ENCODE measurements at places on chromosomes 3 and 15. TPM values are rescaled to one million over a fixed set of nuclear protein-coding genes. Genes with fewer than 3 reads are reported as not detected.

SEC61A1 gene
- polyA plus RNA-seq, result 177 TPM

EIF2A gene
- polyA plus RNA-seq, result 163 TPM

SEMA3F gene
- 78.1 TPM for polyA plus RNA-seq

LRTM1 gene
- not detected for polyA plus RNA-seq

HYKK gene
- polyA plus RNA-seq, result 8.6 TPM

GOLGA8T gene
- polyA plus RNA-seq, result 1.4 TPM

- DNase-seq, result no peak
Observed at GRCh38 chr15:83844742-83845141, 190.8 kb downstream of the ADAMTSL3 start.

DNA sequence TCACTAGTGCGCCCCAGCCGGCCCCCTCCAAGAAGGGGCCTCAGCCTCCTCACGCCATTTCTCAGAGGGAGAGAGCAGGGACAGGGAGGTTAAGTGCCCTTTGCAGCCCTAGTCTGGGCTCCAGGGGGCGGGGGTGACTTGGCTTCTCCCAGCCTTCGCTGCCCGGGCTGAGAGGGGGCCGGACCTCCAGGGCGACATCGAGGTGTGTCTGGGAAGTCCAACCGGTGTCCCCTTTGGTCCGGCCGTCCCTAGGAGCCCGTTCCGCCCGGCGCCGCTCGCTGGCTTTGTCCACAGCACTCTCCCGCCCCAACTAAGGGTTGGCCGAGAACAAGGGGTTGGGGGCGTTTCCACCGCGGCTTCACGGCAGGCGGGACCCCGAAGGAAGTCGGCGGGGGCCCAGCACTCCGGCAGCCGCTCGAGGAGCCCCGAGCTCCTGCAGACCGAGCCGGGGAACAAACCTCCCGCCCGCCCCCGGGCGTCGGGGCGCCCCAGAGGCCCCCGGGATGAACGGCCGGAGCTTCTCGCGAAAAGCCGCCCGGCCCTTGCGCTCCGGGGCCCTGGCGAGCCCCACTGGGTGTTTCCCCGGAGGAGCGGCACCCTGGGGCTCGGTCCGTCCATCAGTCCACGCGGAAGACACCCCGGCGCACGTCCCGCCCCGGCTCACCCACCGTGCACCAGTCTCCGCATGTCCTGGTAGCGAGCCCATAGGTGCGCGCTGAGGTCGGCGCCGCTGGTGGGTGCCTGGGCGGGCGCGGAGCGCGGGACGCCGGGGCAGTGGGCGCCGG is 627 bp downstream of the NT5DC2 start:
- no peak for DNase-seq

DNA sequence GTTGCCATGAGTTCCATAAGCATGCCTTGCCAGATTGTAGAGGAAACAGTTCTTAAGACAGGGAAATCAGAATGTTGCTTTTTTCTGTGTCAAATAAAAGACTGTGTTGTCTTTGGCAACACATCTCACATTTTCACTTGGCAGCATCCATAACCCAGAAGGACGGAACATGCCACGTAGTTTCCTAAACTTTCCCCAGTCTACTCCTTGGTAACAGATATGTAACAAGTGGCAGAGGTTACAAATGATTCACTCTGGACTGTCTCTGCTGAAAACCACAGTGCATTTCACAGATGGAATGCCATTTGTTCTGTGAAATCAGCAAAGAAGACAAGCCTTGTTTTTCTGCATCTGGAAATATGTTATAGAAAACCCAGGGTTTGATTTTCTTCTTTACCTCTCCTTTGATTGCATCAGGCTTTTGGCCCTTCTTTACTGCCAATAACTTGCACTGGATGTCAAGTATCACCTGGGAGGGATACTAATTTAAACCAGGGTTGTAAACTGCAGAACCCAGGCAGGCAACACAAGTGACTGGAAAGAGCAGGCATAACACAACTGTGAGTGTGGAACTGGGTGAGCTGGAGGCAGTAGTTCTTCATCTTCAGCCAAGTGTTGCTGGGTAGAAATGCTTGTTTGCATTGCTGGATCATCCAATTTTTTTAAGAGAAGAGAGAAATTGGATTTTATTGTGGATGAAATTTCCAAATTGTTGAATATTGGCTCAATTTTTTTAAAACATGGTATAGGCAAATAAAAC is 124.4 kb upstream of the FOXB1 start:
- DNase-seq, result no peak

GRCh38 chr3:25091934-25092333 is 336.1 kb upstream of the RARB start:
- DNase-seq, result no peak

GRCh38 chr3:109939817-109940216 is 602.5 kb upstream of the DPPA4 start:
- no peak for DNase-seq

GRCh38 chr15:52392008-52392687 is 96.5 kb upstream of the MYO5C start:
- DNase-seq, result no peak

- DNase-seq, result no peak
Observed at GRCh38 chr3:18812316-18812715, 336.0 kb upstream of the KCNH8 start.

GRCh38 chr3:107367353-107367752 is 9.9 kb upstream of the CCDC54 start:
- no peak for DNase-seq

GRCh38 chr3:195583831-195584542 is at the start of gene APOD:
Gene APOD (minus strand): TSS chr3:195583940. CDS start chr3:195579461, 4,479 bp downstream.
- no peak for DNase-seq

DNA sequence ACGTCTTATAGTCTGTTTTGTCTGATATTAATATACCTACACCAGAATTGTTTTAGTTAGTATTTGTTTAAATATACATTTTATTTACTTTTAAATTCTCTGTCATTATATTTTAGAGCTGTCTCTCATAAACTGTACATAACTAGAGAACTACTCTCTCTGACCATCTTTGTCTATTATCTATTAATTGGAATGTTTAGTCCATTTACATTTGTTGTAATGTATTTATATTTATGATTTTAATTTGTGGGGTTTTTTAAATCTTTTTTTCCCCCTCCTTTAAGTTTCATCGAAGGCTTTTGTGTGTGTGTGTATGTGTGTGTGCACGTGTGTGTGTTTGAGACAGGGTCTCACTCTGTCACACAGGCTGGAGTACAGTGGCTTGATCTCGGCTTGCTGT is 47.1 kb downstream of the ITPR1 start:
- no peak for DNase-seq

GRCh38 chr15:73517566-73517965 is 74.6 kb downstream of the REC114 start:
- no peak for DNase-seq

DNA sequence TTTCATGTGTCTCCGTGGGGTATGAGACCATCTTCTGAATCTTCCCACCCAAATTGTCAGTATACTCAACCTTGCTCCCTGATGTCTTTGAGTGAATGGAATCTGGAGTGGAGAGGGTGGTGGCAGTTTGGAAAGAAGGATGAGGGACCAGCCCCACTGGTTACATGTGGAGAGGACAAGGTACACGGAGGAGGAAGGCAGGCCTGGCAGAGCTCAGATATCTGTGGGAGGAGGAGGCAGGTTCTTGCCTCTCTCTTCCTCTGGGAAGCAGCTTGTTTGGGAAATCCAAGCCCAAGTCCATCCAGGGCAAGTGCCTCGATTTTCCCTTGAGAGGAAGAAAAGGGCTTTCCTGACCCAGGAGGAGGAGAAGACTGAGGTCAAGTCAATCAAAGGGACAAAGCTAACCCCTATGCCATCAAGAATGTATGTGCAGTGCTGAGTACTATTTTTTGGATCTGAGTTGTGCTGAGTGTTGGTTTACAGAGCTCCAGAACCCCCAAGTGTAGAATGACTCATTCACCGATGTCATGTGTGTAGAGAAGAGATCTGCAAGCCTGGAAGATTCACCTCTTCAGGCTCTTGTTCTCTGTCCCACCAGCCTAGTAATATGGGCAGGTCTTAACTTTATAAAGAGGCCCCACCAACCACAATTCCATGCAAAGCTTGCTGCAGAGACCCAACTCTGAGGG is 19.8 kb upstream of the LOXL1 start:
- no peak for DNase-seq

GRCh38 chr3:143951351-143951971 is 20.2 kb upstream of the DIPK2A start:
- DNase-seq, result no peak

Measured in left renal cortex interstitium (tissue), 4 donors.